ENCODE measurements at places on chromosomes 3 and 15. TPM values are rescaled to one million over a fixed set of nuclear protein-coding genes. Genes with fewer than 3 reads are reported as not detected.

DNA sequence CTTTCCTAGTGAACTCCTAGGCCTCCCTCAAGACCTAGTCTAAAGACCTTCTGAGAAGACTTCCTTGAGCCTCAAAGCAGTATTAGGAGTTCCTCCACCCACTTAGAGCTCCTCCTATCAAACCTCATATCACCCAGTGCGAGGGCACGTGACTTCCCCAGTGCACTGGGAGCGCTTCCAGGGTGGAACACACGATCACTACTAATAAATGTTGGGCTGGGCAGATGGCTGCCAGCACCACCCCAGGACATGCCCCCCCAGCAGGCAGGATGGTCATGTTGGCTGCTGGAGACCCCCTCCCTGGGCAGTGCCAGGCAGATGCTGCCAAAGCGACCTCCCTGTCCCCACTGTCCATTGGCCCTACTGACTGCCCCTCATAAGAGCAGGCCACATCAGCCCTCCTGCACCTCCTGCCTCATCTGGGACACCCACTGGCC is 8.5 kb upstream of the PLXND1 start:
- DNase-seq: no peak

GRCh38 chr3:190155752-190156151 is 35.1 kb upstream of the P3H2 start:
- peak; percentile 39 for DNase-seq

The SKIL gene
- 59.5 TPM for total RNA-seq

DNA sequence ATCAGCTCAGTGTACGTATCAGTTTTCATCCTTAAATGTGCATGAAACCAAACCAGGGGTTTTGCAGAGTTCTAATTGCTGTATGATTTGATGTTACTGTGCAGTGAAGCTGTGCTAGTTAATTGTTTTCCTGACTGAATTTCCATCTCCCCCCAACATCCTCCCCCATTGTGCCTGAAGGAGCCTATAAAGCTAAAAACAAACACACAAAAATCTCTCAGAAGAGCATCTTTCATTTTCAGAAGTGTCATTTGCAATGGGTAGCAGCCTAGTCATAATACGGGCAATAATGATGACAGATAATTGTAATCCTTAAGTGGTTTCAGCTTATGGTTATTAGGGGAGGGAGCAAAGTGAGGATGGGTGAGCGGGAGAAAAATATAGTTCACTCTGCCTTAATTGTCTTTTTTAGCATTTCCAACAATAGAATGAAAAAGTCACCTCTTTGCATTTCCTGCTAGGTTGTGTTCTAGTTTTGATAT is 207.9 kb upstream of the TBL1XR1 start:
- DNase-seq: no peak

The ANKUB1 gene
- total RNA-seq: not detected

GRCh38 chr3:59450437-59450836 is 400.6 kb upstream of the CFAP20DC start:
- DNase-seq: no peak

DNA sequence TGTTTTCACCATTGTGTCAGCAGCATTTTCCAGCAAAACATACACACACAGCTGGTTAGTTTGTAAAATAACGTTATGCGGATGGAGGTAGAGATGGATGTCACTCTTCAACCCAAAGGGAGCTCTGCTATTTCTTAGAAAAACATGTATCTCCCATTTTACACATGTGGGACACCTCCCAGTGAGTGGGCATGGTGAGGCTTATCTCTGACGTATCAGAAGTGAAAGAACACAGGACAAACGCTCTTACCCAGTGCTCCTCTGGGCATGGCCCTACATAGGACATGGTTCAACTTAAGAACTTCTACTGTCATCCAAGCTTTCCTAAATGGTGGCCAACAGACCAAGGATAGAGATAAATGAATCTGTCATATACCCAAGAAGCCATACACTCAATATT is 2.1 kb downstream of the FAM240A start:
- no peak for DNase-seq

The CPLX3 gene
- not detected for total RNA-seq

GRCh38 chr15:73375755-73376305 is 7.1 kb upstream of the HCN4 start:
- peak; percentile 20 for DNase-seq

The SLC9C1 gene
- total RNA-seq: 3.2 TPM

DNA sequence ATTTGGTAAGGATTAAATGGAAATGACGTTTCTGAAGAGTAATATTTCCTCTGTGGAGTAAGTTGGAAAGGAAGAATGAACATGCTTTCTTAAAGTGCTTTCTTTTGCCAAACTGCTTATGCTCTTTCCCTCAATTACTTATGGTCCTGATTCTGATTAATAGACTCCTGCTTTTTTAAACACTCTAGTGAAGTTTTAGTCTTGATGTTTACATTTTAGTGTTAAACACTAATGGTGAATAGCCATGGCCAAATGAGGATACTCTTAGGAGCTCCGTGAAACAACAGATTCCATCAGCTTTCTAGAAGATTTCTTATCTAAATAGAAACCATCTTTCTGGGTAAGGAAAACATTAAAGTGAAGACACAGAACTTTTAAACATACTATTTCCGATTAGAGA is 117.6 kb downstream of the P3H2 start:
- DNase-seq: peak; percentile 16

GRCh38 chr3:42690191-42690590 is 4.9 kb downstream of the KLHL40 start:
- no peak for DNase-seq

DNA sequence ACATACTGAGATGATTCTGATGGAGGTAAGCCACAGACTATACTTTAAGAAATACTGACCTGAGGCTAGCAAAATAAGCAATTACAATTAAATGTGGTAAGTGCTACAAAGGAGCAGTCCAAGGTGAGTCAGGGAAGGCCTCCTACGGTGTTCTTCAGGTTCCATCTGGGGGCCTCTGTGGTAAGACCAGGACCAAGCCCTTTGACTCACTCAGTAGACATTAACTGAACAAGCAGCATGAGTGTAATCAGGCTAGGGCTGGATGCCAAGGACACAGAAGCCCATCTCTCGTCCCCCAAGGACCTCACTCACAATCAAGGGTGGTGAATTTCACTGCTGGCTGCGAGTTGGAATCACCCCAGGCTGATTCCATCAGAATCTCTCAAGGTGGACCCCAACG is 37.3 kb downstream of the DZIP1L start:
- no peak for DNase-seq

The CHCHD4 gene
- total RNA-seq: 16.1 TPM

The ADGRG7 gene
- total RNA-seq: not detected

DNA sequence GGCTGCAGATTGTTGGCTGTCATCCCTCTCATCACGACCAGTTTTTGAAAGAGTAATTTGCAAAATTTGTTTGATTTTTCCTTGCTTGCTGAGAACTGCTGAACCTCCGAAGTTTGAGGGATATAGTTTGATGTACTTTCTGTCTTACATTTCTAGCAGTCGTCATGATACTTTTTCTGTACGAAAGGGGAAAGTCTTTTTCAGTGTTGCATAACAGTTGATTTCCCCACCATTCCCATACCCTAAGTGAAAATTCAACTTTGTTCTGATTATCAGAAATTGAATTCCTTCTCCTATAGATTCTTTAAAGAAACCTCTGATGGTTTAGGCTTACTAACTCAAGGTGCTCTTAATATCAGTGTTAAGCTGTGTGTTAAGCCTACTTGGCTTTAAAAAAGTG is 1.6 kb downstream of the PDE8A start:
- DNase-seq: no peak

DNA sequence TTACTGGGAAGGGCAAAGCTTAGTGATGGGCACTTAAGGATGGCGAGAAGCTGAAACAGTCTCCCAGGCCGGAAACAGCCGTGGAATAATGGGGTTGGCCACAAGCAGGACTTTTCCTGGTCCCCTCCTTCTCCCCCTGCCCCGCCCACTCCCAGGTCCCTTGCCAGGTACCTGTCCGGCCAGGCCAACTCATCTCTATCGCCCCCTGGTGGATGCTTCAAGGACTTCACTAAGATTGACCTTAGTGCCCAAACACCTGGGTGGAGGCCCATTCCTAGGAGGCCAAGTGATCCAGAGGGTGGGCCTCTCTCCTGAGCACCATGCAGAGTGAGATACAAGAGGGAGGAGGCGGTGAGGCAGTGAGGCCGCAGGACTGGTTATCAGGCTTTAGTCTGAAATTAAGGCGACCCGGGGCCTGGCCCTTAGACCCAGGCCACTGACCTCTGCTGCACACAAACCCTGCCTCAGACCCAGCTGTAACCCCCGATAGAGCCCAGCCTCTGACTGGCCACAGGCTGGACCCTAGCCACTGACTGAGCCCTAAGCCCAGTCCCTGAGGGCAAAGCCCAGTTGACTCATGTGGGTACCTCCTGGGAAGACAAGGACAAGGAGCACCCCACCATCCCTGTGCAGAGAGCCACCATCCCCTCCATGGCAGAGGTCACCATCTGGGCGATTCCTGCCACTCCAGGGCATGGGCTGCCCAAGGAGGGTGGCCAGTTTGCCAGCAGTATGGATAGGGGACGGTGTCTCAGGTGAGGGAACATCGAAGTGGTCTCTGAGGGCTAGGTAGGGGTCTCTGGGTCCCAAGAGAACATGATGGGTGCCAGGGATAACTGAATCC is 37.6 kb downstream of the VIPR1 start:
- DNase-seq: peak; percentile 28

GRCh38 chr15:93709708-93710107 is 521.7 kb upstream of the MCTP2 start:
- DNase-seq: no peak

The RPL14 gene
- total RNA-seq: 547 TPM

DNA sequence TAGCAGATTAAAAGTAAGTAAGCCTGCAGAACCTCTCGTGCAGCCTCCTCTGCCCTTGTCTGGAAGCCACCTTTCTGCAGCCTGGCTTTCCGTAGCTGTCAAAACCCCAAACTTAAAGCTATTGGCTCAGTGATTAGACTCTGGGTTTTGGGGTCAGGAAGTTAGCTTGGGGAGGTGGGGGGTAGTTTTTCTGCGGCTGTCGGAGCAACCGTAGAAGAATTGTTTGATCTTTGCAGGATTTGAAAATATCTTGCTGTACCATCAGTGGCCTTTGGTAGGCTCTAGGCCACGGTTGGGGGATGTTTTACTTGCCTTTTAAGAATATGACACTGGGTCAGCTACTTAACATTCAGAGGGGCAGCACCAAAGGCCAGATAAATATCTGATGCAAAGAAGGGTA is 88.4 kb upstream of the RASGRP1 start:
- no peak for DNase-seq

GRCh38 chr15:92095693-92096092 is 242.2 kb downstream of the SLCO3A1 start:
- DNase-seq: no peak

The RTP3 gene
- not detected for total RNA-seq

DNA sequence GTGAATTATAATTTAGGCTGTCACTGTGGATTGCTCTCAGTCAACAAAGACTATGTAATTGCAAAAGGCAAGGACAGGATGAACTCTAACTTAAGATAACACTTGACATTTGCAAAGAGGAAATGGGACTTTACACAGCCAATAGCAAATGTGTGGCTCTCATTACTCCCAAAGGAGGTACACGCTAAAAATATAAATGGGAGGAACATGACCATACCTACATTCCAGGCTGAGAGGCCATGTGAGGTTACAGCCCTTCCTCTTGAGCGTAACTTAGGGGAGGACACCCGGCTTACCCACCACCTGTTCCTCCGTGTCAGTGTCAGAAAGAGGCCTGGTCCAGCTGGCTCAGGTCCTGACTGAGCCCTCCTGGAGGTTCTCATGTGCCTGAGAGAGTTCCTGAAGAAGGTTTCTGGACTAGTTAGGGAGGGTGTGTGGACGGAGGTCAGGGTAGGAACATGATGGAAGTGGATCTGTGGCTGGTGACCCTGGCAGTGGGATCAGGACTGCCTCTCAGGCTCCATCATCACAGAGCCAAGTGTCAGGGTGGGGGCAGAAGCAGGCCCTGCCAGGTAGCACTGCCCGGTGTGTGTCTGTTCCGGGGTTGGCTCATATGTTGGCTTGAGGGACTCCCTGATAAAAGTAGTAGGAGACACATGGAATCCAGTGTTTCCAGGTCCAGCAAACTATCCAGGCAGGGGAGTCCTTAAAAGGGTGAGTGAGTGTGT is 7.9 kb downstream of the POPDC2 start:
- peak; percentile 89 for DNase-seq

GRCh38 chr3:196843435-196844110 is 24.1 kb upstream of the SENP5 start:
- DNase-seq: no peak

The ANKRD34C gene
- 0.21 TPM for total RNA-seq

DNA sequence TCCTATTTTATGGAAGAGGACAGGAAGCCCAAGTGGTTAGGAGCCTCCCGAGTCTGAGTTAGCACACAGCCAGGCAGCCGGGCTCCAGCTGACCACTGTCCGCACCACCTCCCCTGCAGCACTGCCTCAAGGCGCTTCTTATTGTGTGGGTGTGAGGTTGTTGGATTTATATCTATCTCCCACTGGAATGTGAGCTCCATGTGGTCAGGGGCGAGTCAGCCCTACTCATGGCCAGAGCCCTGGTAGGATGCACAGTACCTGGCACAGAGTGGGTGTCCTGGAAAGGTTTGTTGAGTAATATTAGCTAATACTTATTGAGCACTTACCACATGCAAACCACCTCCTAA is 9.7 kb upstream of the FBLN2 start:
- no peak for DNase-seq

DNA sequence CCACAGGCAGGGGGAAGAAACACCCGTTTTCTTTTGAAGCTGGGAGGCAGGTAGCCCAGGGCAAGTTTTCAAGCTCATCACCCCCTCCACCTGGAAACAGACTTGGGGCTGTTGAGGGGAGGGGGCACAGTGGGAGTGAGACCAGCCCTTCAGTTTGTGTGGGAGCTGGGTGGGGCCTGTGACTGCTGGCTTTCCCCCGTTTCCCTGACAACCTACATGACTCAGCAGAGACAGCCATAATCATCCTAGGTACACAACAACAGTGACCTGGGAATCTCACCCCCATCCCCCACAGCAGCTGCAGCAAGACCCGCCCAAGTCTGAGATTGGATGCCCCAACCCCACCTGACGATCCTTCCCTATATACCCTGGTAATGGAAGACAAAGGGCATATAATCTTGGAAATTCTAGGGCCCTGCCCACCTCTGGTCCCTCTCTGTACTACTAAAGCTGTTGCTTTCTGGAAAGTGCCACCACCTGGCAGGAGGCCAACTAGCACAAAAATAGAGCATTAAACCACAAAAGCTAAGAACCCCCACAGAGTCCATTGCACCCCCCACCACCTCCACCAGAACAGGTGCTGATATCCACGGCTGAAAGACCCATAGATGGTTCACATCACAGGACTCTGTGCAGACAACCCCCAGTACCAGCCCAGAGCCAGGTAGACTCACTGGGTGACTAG is 422.2 kb upstream of the SGO1 start:
- no peak for DNase-seq

The CTXN2 gene
- total RNA-seq: not detected

- DNase-seq: no peak
Measured at GRCh38 chr3:44772099-44772442, 10.5 kb downstream of the KIF15 start.

- DNase-seq: no peak
Measured at GRCh38 chr3:117611211-117611610, 901.6 kb downstream of the TUSC7 start.
